Thymus (tissue), 14 donors: ENCODE measurements at places on chromosomes 16 and 17. TPM values are rescaled to one million over a fixed set of nuclear protein-coding genes. Genes with fewer than 3 reads are reported as not detected.

The TBC1D3C gene
- total RNA-seq, result not detected

GRCh38 chr17:37830151-37830993 is 85.5 kb upstream of the HNF1B start:
- no peak for DNase-seq

DNA sequence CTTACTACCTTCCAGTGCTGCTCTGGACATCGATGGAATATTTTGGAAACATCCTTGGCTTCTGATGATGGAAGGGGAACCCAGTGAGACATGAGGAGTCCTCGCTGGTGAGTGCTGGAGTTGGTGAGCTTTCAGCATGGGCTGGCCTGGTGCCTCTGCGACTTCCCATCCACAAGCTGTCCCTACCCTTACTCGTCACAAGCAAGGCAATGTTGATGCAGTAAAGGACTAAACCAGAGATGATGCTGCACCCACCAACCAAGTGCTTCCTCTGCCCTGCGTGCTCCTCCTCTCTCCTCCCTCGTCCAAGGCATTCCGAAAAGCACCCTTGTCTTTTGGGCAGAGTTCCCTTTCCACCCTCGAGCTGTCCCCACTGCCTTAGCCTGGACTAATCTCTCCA is 154.7 kb downstream of the GRIN2A start:
- no peak for DNase-seq

GRCh38 chr17:42676424-42677011 is at the start of gene PLEKHH3:
Gene PLEKHH3 (minus strand): TSS chr17:42676994. CDS start chr17:42676563, 431 bp downstream.
- no peak for DNase-seq

GRCh38 chr17:70405492-70406220 is 236.3 kb downstream of the KCNJ2 start:
- DNase-seq, result no peak
